ENCODE measurements at places on chromosomes 5 and 9. TPM values are rescaled to one million over a fixed set of nuclear protein-coding genes. Genes with fewer than 3 reads are reported as not detected.

The ARID3C gene
- 0.63 TPM for total RNA-seq

The QRFP gene
- not detected for total RNA-seq

The RNF208 gene
- total RNA-seq, result 1.9 TPM

The TRIM7 gene
- total RNA-seq, result 2.5 TPM

The MAMDC2 gene
- 2.5 TPM for total RNA-seq

The PGM5 gene
- total RNA-seq, result 1.6 TPM

The OR1Q1 gene
- total RNA-seq, result not detected

The ANKH gene
- 189 TPM for total RNA-seq

The SLC6A7 gene
- total RNA-seq, result 1.9 TPM

The CCDC69 gene
- total RNA-seq, result 0.31 TPM

The TTF1 gene
- total RNA-seq, result 12.8 TPM

The C9orf50 gene
- total RNA-seq, result not detected

The TAF11L10 gene
- not detected for total RNA-seq

The RAB3C gene
- 39.8 TPM for total RNA-seq

The CSNK1A1 gene
- 387 TPM for total RNA-seq

The UBE2QL1 gene
- total RNA-seq, result 52.3 TPM

The EQTN gene
- 8.1 TPM for total RNA-seq

The PCDHGB1 gene
- total RNA-seq, result 20.3 TPM
